ENCODE measurements at places on chromosomes 13 and 19.
A peak's percentile ranks its signal among the peaks of the same experiment; 100 is the strongest.

DNA sequence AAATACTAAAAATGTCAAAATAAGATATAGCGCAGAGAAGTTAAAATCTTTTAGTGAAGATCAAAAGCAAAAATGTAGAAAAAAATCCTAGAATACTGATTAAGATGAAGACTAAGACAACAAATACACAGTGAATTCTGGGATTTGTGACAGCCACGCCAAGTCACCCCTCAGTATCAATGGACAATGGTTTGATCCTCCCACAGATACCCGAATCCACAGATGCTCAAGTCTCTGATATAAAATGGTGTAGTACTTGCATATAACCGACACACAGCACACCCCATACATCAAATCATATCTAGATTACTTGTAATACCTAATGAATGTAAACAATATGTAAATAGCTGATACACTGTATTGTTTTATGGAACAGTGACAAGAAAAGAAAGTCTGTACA, 5.9 kb downstream of the MIPEP start:
- DNase-seq: no peak

DNA sequence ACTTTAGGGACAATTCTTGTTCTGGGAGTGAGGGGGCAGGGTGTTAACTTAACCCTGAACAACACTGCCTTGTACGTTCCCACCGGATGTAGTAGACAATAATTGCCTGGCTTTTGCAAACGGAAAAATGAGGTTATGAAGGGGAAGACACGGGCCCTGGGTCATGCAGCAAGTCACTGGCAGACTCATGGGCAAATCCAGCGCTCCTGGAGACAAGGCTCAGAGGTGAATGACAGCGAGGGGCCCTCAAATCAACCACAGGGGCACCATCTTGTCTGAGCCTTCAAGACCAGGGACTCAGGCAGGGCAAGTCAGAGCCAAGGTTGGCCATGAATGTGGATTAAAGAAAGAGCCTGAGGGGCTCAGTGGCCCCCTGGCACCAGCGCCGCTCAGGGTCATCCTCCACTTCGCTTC, 2.8 kb downstream of the RASA3 start:
- DNase-seq: no peak

- no peak for DNase-seq
Observed at GRCh38 chr13:97574926-97575325, 141.0 kb downstream of the RAP2A start.

DNA sequence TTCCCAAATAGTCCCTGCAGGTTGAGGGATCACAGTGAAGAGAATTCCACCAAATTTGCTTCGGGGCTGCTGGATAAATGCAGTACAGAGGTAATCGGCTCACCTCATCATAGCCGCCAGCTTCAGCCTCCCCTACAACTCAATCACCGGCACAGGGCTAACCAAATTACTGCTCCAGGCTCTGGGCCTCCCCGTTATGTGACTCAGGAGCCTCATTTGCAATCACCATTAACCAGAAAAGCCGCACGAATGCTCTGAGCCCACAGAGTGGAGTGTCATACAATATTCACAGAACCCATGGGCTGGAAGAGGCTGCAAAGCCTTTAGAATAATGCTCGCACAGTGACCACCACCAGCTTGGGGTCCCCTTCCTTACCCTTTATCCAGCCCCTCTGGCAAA, 4.9 kb downstream of the SIAH3 start:
- DNase-seq: no peak

DNA sequence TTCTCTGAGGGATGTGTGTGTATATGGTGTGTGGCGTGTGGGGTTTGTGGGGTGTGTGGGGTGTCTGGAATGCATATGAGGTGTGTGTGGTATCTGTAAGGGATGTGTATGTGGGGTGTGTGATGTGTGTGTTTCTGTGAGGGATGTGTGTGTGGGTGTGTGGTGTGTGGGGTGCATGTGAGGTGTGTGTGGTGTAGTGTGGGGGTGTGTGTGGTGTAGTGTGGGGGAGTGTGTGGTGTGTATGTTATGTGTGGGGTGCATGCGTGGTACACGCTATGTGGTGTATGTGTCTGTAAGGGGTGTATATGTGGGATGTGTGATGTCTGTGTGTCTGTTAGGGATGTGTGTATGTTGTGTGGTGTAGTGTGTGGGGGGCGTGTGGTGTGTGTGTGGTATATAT, 300.0 kb downstream of the FGF9 start:
- DNase-seq: no peak

- DNase-seq: peak; percentile 79
Observed at GRCh38 chr19:3573858-3574637, 1.3 kb downstream of the HMG20B start.

GRCh38 chr13:26987486-26988013, 184.1 kb downstream of the USP12 start:
- DNase-seq: no peak

GRCh38 chr19:2600914-2601870, 101.3 kb downstream of the GNG7 start:
- no peak for DNase-seq

- DNase-seq: no peak
Observed at GRCh38 chr19:33344573-33344925, 29.0 kb upstream of the CEBPG start.

DNA sequence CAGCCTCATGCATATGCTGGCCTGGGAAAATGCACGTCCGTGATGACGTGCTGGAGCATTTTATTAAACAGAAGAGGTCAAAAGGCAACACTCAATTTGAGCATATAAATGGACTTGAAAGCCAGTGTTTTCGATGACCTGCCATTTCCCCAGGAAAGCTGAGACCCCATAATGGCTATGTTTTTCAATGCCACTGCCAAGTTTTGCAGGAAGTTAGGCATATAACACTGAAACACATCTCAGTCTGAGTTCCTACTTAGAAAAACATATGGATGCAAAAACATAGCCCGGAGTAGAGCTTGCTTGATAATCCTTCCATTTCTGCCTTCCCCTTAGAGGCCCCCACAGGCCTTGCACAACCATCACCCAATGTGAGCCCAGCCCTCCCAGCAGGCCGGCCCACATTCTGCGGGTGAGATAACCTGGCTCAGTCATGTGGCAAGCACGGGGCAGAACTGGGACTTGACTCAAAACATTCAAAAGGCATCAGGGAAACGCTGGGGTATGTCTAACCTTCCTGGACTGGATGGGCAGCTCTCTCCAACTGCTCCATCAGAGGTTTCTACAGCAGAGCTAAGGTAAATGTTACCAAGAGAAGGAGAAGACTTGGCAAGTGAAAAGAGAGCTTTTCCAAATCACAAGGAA, 24.9 kb downstream of the EPS15L1 start:
- peak; percentile 52 for DNase-seq

- no peak for DNase-seq
Observed at GRCh38 chr13:43036351-43037250, 13.2 kb downstream of the DNAJC15 start.

DNA sequence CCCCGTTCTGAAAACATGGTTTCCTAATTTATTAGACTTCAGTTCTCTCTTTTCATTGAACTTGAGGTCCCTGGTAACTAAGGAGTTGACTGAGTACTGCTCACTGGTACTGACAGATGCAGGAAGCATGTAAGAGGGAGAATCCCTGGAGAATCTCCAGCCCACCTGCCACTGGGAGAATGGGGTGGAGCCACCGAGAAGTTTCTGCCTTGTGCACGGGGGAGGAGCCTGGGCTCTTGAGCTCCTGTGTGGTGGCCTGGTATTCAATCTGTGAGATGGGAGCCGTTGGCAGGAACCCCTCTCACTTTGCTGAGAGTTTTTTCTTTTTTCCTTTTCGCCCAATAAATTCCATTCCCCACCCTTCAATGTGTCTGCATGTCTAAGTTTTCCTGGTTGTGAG, 13.2 kb upstream of the AKAP11 start:
- no peak for DNase-seq

- DNase-seq: no peak
Observed at GRCh38 chr13:72259528-72259927, 392.5 kb upstream of the DACH1 start.

GRCh38 chr13:44756276-44756810, 180.2 kb upstream of the TSC22D1 start:
- DNase-seq: no peak

- DNase-seq: no peak
Observed at GRCh38 chr13:31986676-31987470, 44.7 kb upstream of the FRY start.

DNA sequence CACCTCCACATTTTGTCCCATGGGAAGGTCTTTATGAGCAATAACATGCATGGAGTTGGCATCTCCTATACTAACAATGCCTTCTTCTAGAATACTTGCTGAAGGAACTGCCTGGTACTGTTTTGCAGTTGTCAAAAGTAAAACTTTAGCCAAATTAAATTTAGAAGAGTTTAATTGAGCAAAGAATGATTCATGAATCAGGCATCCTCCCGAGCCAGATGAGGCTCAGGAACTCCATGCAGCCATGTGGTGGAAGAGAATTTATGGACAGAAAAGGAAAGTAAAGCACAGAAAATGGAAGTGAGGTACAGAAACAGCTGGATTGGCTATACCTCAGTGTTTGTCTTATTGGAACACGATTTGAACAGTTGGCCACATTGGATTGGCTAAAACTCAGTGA, 1081.9 kb downstream of the SLITRK1 start:
- DNase-seq: no peak

DNA sequence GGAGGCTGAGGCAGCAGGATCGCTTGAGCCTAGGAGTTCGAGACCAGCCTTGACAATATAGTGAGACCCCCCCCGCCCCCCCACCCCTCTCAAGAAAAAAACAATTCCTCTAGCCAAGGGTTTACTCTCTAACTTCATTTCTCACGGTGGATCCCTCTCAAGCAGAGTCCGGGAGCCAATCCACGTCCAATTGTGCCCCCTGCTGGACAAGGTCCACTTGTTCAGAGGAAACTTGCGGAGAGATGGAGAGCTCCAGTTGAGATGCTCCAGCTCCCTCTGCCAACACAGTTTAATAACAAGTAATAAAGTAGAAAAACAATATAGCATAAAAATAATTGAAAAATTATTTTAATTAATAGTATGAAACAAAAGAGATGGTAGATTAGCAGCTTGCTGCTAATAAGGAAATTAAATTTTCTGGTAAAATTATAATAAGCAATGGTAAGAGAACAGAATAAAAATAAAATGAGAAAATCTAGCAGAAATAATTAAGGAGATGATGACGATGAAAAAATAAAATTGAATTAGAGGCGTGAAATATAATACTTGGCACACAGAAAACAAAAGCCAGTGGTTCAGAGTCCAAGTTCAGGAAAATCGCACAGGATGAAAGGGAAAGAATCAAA, 14.5 kb upstream of the SIGLEC14 start:
- DNase-seq: no peak

GRCh38 chr13:99949679-99950413, 21.7 kb downstream of the ZIC5 start:
- no peak for DNase-seq

DNA sequence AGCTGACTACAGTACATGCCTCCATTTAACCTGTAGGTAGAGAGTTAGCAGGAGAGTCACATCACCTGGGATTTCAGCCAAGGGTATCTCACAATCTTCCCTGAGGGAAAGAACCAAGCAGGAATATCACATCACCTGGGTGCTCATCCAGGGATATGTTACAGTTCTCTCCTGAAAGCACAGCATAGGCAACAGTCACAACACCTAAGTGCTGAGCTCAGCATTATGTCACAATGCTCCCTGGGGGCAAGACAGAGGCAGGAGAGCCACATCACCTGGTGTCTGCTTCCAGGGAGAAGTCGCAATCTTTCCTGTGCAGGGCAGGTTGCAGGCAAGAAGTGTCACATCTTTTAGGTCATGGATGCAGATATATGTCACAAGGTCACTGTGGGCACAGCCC, 9.4 kb upstream of the ZNF91 start:
- DNase-seq: no peak

DNA sequence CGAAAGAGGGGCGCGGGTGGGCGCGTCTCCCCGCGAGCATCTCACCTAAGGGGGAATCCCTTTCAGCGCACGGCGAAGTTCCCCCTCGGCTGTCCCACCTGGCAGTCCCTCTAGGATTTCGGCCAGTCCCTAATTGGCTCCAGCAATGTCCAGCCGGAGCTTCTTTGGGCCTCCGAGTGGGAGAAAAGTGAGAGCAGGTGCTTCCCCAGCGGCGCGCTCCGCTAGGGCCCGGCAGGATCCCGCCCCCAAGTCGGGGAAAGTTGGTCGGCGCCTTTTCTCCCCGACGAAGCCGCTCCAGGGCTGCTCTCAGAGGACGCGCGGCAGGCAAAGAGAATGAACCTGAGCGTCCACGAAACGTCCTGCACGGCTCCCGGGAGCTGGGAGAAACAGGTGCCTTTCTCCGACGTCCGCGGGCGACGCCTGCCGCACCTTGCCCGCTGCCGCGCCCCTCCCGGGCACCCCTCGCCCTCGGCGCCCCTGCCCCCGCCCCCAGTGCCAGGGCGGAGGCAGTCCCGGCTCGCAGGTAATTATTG, 366 bp upstream of the KL start:
- DNase-seq: no peak

- peak; percentile 5 for DNase-seq
Observed at GRCh38 chr13:79548902-79549301, 67.9 kb downstream of the NDFIP2 start.

Measured in SK-N-MC (cell line).